ENCODE measurements at places on chromosomes 2 and 18.

DNA sequence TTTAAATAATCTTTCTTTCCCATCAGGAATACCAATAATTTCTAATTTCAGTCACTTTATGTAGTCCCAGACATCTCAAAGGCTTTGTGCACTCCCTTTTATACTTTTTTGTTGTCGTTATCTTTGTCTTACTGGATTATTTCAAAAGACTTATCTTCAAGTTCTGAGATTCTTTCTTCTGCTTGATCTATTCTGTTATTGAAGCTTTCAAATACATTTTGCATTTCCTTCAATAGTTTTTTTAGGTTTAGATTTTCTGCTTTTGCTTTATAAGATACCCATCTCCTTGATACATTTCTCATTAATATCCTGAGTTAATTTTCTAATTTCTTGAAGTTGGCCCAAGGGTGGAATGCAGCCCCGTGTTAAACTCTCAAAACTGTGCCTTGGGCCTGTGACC is 432.4 kb downstream of the RIT2 start:
- DNase-seq = no peak

DNA sequence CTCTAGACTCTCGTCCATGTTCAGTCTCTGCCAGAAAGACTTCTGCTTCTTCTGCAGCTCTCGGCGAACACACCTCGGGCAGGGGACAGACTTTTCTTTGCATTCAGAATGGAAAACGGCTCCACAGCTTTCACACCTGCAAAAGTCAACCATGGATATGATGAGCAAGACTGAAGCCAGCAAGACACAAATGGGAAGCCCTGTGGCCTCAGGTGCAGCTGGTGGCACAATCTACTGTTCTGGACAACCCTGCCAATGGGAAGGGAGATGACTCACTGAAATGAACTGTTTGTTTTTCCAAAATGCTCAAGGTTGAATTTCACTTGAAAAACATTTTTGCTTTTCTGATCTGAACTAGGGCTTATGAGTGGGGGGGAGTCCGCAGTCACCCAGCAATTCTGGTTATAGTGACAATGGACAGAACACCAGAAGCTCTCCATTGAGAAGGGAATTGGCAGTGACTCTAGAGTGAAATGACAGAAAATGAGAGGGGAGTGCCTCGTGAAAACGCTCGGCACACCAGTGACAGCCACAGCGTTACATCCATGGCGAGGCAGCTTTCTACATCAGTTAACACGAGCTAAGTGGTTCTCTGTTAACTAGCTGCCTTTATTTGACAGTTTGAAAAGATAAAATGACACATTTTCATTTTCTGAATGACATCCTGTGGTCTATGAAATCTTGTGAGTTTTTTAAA is 58.8 kb upstream of the FZD5 start:
- DNase-seq = no peak

- DNase-seq = no peak
These were observed 78.6 kb downstream of the FARSB start for GRCh38 chr2:222577341-222577740.

GRCh38 chr2:85958731-85959130 is 69.9 kb upstream of the ST3GAL5 start:
- no peak for DNase-seq

DNA sequence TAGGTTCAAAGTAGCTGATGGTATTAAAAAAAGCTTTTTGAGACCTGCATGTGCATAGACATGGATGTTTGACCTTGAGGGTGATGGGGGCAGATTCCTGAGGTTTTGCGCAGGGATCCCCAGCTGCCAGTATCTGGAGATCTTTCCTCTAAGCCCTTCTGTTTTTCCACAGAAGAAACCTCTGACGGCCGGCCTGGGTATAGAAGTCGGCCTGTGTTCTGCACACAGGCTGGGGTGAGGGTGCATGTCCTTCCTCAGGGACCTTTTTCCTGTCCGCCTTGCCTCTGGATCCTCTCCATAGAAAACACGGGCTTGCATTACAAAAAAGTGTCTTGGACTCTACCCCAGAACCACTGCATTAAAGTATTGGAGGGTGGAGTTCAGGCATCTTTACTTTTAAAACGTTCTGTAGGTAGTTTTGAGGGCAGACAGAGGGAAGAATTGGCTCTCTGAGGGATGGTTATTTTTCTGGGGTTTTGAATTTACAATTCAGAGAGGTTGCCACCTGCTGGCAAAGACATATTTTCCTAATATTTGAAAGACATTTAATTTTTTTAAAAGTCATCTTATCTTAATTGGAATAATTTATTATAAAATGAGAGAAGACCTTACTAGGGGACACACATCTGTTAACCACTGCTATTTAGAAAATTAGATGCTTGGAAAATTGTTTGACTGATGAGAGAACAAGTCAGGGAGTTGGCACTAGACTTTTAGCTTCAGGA is 350.6 kb downstream of the DCDC2C start:
- DNase-seq = no peak

GRCh38 chr2:142044197-142044596 is 86.6 kb downstream of the LRP1B start:
- no peak for DNase-seq

Measured in esophagus muscularis mucosa (tissue), 4 donors.